ENCODE measurements at places on chromosomes 12 and 14.
A peak's percentile ranks its signal among the peaks of the same experiment; 100 is the strongest.

DNA sequence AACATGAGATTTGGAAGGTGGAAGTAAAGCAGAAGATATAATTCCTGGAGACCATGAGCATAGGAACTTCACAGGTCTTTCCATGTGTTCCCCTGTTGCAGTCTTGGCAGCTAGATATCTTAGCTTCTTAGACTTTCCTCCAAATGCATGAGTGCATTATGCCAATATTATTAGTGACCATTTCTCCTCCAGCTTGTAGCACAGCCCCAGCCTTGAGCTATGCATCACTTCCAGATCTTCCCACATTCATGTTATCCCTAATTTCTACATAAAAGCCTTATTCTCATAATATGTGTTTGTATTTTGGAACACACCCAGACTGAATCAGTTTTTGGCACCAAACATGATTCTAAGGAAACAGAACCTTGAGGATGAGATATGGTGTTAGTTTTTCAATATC, 11.0 kb downstream of the CLEC2B start:
- DNase-seq = no peak

GRCh38 chr12:111404362-111405148, 1.2 kb upstream of the SH2B3 start:
- peak; percentile 52 for DNase-seq

GRCh38 chr12:31868965-31869364, 90.2 kb upstream of the RESF1 start:
- peak; percentile 44 for DNase-seq

- no peak for DNase-seq
Measured at GRCh38 chr14:100539766-100540140, 47.5 kb downstream of the BEGAIN start.

DNA sequence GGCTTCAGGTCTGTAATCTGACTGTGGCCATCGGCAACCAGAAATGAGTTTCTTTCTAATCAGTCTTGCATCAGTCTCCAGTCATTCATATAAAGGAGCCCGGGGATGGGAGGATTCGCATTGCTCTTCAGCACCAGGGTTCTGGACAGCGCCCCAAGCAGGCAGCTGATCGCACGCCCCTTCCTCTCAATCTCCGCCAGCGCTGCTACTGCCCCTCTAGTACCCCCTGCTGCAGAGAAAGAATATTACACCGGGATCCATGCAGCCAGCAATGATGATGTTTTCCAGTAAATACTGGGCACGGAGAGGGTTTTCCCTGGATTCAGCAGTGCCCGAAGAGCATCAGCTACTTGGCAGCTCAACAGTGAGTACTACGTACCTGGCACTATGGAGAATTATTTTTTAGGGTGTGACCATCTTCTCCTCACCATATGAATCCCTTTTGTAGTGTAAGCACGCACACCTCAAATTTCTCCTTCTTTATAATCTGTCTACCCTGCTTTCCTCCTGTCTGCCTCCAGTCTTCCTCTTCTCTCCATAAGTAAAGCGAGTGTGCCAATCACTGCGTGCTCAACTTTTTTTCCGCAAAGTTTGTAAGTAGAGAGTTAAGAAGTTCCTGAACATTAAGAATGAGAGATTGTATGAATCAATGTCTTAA, at the start of gene TPH2:
TSS of gene TPH2 (plus strand) at position 118 of the 658 bp plus-strand sequence. CDS start at position 260, 142 bp downstream.
- peak; percentile 64 for DNase-seq
